Spleen (tissue), 13 donors: ENCODE measurements at places on chromosomes 2 and 18. TPM values are rescaled to one million over a fixed set of nuclear protein-coding genes. Genes with fewer than 3 reads are reported as not detected.

ANKRD62 gene
- total RNA-seq: not detected

ME2 gene
- total RNA-seq: 136 TPM

FBXO41 gene
- 10.0 TPM for total RNA-seq

DNA sequence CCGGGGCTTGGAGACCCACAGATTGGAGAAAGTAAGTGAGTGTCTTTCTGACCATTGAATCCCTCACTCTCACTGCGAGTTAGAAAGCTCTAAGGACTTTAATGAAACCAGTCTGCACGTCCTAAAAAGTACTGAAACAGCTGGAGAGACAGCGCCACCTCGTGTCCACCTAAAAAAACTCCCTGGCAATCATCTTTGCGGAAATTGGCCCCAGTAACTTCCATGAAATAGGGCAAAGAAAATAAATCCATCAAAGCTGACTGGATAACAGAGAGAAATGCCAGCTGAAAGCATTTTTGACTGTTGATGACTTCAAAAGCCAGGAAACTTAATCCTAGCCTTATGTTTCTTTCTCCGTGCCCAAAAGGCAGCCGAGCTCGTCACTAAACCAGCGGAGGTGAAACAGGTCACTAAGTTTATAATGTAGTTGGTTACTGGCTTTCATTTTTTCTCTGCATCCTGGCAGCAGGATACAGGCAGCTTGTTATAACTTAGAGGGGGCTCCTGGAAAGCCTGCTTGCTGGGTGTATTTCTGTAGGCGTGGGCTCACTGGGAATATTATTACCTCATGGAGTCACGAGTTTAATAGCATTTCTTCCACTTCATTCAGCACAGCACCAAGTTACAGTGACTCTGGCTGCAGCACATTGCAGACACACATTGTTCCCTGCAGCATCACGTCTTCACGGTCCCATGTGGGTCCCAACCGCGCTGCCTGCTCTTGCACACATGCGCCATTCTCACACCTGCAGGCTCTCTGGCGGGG is 266.5 kb downstream of the HRH4 start:
- DNase-seq: no peak
- H3K4me3 ChIP-seq: no peak overlapping the region
- no peaks in the 10 kb centered on the region for H3K4me1 ChIP-seq
- H3K27ac ChIP-seq: no peak overlapping the region
- H3K27me3 ChIP-seq: no peaks in the 10 kb centered on the region
- H3K36me3 ChIP-seq: no peaks in the 10 kb centered on the region

- DNase-seq: no peak
- H3K4me1 ChIP-seq: no peaks in the 10 kb centered on the region
- peaks cover 6% of the 10 kb centered on the region for H3K36me3 ChIP-seq
- H3K4me3 ChIP-seq: no peak overlapping the region
- no peaks in the 10 kb centered on the region for H3K27me3 ChIP-seq
Measured at GRCh38 chr18:74645679-74646078, 48.0 kb downstream of the ZNF407 start.

GRCh38 chr2:98324181-98324580 is 22.1 kb upstream of the CNGA3 start:
- no peaks in the 10 kb centered on the region for H3K27me3 ChIP-seq
- H3K4me1 ChIP-seq: no peaks in the 10 kb centered on the region
- no peak overlapping the region for H3K27ac ChIP-seq
